Urinary bladder (tissue), 4 donors: ENCODE measurements at places on chromosomes 11 and 22. TPM values are rescaled to one million over a fixed set of nuclear protein-coding genes. Genes with fewer than 3 reads are reported as not detected.

DNA sequence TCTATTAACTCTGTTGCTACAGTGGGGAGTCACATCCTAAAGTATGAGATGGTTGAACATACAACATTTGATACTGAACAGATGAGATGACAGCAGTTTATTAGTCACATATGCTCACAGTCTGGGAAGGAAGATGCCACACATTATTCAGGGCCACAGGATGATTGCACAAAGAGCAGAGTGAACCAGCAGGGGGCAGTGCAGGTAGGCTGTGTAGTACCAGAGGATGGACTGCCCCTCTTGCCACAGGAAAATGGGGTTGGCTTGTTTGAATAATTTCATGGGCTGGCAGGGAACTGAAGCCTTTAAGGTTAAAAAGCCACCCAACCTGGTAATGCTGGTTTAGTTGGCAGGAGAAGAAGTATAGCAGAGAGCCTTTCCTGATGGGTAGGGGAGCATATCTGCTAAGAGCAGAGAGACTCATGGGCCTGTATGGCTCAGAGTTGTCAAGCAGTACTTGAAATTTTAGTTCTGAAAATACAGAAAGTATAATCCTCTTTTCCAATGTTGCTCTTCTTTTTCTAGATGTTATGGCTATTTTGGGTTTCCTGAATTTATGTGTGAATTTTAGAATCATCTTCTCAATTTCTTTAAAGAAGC, 180.4 kb upstream of the B3GAT1 start:
- DNase-seq = no peak

DNA sequence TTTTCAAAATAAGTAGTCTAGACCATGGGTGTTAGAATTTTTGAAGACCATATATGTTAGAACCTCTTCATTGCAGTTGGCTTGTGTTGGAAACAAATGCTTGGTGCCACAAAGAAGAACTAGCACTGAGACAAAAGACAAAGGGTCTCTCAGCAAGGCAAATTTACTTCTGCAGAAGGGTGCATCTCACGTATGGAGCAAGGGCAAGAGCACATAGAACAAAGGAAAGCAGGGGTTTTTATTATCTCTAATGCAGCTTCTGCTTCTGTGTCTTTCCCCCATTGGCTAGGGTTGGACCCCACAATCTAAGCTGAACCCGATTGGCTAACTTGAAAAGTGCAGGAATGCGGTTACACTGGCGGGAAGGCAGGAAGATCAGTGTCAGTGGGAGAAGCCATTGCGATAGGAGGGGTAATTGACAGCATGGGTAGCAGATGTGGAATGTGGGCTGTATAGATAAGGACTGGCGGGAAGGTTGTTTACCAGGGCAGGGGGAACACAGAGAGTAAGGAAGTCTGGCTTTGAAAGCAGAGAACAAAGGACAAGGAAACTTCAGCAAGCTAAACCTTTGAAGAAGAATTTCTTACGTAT, 9.2 kb upstream of the RBMXL2 start:
- DNase-seq = no peak

DNA sequence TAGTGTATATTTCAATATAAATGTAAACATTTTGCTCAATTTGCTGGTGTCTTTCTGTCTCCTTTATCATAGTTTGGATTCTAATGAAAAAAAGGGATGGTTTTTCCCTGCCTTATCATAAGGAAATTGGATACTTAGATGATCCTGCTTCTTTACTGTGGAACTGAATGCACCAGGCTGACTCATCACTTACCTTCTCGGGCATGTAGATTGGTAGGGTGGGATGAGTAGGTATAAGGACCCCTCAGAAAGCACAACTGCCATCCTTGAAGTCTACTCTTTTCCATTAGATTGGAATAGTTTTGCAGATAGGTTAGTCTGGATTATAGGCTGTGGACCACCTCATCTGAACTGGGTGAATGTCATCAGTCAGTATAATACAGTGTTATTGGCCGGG, 7.5 kb upstream of the SIDT2 start:
- DNase-seq = no peak

- no peak for DNase-seq
Observed at GRCh38 chr11:13038366-13038765, 29.2 kb downstream of the RASSF10 start.

SCGB2A2 gene
- polyA plus RNA-seq = not detected

- no peak for DNase-seq
Observed at GRCh38 chr11:5968394-5968793, at the start of gene OR56A5. OR56A5 (minus strand) TSS chr11:5968494; CDS start chr11:5968494, 0 bp downstream.

- no peak for DNase-seq
Observed at GRCh38 chr22:21042978-21043859, 2.5 kb upstream of the LRRC74B start.

DNA sequence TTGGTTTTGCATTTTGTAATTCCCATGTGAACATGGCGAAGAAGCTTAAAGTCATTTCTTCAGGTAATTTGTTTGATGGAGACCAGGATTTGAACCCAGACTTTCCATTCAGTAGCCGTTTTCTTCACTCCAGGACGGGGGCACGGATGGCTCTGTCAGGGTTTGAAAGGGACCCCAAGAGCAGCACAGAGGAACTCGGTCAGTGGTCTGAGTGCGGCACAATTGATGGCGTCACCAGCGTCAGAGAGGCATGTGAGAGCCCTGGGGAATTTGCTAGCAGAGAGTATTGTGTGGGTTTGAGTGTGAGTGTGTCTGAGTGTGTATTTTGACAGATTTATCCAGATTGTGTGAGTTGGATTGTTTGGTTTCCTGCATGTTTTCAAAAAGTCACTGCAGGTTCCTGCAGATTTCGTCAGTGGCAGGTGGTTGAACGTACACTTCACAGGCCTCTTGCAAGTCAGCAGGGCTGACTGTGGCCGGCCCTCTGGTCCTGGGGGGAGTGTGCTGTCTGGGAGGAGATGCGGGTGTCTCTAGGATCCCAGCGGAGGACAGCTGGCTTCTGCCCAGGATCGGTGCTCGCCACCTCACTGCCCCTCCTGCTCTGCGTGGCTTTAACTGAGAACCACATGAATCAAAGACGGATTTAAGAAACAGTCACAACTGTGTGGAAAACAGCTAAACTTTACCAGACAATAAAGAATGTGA, 199.3 kb downstream of the TBC1D22A start:
- DNase-seq = no peak

- no peak for DNase-seq
Observed at GRCh38 chr11:6962141-6962540, 35.9 kb downstream of the ZNF215 start.

- no peak for DNase-seq
Observed at GRCh38 chr11:134343646-134344045, 11.9 kb downstream of the GLB1L2 start.
